ENCODE measurements at places on chromosomes 1 and 21. TPM values are rescaled to one million over a fixed set of nuclear protein-coding genes. Genes with fewer than 3 reads are reported as not detected.

DNA sequence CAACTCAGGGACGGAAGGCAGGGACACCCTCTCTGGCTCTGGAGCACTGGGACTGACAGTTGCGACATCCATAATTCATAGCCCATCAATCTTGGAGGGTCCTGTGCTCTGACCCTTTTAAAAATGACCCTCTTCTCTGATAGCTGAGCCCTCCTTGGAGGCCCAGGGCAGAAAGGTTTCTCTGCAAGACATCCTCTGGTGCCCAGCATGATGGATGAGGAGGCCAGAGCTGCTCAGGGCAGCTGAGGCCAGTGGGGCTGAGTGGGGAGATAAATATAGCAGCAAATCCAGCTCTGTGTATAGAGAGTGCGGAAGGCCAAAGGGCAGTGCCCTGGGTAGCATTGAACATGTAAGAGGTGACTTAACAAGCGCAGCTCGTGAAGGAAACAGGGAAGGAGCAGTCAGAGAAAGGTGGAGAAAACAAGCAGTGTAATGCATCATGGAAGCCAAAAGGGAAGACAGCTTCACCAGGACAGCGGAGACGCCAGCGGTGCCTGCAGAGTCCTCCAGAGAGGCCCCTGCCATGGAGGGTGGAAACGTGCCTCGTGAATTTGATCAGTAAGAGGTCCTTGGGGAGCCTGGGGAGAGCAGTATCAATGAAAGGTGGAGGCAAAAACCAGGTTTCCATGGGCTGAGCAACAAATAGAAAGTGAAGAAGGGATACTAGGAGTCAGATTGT is 50.4 kb upstream of the FMOD start:
- DNase-seq, result no peak

DNA sequence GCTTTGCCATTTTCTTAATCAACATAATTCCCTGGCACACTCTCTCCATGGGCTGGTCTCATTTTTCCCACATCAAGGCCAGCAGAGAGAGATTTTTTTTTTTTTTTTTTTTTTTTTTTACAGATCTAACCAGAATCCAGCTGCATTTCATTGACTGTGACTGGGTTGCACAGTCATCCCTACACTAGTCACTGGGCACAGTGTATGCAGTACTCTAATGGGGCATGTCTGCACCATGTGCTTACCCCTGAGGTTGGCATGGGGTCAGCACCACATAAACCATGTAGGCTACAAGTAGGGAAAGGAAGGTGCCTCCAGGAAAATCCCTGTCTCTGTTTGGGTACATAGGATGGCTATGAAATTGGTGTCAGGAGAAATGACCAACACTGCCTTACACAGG is 64.1 kb upstream of the LRP8 start:
- DNase-seq, result peak; percentile 36

DNA sequence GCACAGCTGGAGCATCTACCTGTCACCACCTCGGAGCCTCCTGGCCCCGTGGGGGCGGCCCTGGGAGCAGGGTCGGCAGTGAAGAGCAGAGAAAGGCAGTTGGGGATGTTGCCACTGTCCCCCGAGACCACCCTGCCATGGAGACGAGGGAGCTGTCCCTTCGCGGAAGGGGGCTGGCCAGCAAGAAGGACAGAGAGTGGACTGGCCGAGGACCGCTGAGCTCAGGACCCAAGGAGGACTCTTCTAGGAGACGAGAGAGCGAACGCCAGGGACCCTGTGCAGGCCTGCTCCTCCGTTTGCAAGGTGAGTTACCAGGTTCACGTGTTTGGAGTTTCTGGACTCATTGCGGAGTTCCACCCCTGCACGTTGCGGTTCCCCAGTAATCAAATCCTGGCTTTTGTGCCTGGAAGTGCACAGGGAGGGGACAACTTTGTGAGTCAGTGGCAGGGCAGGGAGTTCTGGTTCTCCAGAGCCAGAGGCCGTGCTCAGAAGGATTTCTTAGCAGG is 5.6 kb upstream of the POFUT2 start:
- DNase-seq, result no peak

The LINGO4 gene
- total RNA-seq, result not detected

DNA sequence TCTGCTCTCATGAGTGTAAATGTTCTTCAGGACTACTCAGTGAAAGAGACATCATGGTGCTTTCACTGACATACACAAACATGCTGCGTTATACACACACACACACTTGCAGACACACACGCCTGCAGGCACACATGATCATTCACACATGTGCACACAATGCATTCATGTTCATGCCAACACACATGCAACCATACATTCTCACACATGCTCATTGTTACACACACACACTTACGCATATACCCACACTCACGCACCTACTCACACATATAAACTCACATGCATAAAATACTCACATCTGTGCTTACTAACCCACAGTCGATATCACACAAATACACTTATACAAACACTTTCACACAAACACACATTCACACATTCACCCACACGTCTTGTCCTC is 241.6 kb downstream of the LMX1A start:
- DNase-seq, result no peak

DNA sequence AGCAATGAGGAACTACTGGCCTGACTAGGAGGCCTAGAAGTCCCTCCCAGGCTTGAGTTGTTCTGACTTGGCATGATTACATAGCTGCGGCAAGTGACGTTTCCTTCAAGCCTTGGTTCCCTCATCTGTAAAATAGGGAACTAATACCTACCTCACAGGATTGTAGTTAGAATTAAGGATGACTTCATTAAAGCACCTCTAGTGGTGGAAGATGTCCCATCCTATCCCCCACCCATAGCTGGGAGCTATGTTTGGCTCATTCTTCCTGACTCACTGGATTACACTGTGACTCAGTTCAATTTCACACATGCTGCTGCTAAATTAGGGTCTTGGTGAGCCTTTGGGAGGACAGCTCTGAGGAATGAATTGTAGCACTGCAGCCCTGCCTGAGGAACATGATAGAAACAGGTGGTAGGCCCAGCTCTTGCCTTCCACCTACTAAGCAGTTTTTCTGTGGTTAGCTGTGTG is 6.0 kb upstream of the SHISA4 start:
- DNase-seq, result peak; percentile 91

DNA sequence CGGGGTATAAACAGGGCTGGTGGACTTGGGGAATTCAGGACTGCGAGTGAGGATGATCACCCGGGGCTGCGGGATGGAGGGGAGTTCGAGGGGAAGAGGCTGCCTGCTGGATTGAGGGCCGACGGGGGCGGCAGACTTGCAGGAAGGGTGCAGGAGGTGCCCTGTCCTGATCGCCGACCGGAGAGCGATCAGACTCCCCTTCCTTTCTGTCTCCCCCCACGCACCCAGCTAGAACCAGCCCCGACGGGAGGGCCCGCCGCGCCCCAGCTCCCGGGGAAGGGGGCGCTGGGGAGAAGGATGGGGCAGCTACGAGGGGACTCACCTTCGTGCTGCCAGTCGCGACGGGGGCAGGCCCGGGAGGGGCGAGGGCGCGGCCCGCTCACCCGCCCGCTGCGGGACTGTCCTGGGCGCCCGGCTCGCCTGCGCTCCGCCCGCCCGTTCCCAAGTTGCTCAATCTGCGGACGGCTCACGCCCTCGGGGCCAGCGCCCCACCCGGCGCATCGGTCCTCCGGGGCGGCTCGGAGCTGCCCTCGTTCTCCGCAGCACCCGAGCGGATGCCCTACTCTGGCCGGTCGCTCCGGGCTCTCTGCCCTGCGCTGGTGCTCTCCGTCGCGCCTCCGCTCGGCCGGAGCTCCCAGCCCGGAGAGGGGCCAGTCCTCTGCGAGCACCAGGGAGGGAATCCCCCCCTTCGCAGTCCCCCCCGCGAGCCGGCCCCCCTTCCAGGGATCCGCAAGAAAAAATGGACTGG is at the start of gene RSPO1:
TSS of gene RSPO1 (minus strand) at position 649 of the 748 bp plus-strand sequence. CDS start 5,231 bp downstream, outside the sequence.
- DNase-seq, result no peak

- DNase-seq, result no peak
Measured at GRCh38 chr21:43959231-43960116, 52.6 kb upstream of the TRAPPC10 start.

The BEND5 gene
- 0.70 TPM for total RNA-seq

DNA sequence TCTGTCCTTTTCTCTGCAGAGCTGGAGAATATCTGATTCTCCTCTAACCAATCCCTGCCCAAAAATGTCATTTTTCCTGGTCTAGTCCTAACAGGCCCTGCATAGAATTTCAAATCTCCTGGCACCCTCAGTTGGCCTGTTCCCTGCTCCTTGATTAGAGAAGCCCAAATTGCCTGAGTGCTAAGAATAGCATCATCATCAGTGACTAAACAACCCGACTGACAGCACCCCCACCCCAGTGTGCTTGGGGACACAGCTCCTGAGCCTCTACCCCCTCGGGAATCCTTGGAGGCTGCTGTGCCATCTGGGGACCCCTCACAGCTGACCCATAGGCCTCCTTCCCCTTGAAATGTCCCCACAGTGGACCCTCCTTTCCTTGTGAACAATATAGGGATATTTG is 94.4 kb downstream of the DDX20 start:
- DNase-seq, result no peak

The CHODL gene
- total RNA-seq, result not detected

DNA sequence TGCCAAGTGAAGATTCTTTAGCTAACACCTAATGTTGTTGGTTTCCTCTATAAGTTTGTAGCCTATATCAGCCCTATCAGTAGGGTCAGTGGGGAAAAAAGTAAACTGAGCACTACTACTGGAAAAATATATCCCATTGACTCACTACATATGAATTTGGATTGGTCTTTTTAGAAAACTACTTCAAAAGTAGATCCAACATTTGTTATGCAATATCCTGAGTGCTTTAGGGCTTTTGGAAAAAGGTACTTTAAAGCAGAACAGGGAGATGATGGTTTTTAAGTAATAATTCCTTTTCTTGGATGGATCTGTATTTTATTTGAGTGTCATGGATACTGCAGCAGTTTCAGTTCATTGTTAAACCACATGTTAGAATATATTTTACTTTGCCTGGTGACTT is 7.1 kb downstream of the C1orf21 start:
- DNase-seq, result no peak

- no peak for DNase-seq
Measured at GRCh38 chr1:57860325-57860724, 436.5 kb upstream of the DAB1 start.

DNA sequence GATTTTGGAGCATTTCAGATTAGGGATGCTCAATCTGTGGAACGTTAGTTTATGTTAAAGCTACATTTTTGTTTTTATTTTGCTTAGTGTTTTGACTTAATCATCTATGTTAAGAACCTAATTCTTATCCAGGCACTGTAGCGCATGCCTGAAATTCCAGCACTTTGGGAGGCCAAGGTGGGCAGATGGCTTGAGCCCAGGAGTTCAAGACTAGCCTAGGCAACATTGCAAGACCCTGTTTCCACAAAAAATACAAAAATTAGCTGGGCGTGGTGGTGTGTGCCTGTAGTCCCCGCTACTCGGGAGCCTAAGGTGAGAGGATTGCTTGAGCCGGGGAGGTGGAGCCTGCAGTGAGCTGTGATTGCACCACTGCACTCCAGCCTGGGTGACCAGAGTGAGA is 23.4 kb downstream of the FNBP1L start:
- DNase-seq, result no peak

GRCh38 chr1:193769651-193770050 is 583.2 kb upstream of the B3GALT2 start:
- no peak for DNase-seq

DNA sequence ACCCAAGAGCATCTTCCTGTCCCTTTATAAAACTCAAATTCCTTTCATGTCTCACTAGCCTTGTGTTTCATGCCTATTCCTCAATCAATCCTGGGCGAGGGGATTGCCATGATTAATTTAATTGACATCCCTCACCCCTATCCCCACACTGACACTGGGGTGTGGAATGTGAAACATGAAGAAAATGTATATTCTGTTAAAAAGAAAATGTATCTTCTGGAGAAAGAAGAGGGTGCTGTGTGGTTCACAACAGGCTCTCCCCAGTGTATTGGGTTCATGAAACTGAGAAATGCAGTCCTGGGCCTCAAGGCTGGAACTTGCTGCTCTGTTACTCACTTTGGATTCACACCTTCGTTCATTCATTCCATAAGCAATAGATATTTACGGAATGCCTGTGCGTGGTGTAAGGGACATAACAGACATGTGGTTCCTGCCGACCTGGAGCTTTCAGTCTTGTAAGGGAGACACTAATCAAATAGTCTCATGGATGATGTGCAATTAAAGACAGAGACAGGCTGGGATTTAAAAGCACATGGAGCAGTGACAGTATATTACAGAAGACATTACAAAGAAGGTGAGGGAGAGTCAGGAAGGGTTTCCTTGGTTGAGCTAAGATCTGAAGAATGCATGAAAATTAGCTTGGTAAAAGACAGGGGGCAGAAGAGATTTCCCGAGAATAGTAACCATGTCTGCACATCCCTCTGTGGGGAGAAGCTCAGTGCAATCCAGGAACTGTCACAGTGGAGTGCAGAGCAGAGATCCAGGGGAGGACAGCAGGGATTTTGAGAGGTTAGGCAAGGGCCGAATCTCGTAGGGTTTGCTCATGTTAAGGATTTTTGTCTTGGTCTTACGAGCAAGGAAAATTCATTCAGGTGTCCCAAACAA is 32.1 kb downstream of the SERTAD4 start:
- peak; percentile 26 for DNase-seq

The TNFAIP8L2 gene
- total RNA-seq, result not detected

The KCNJ15 gene
- 7.8 TPM for total RNA-seq

DNA sequence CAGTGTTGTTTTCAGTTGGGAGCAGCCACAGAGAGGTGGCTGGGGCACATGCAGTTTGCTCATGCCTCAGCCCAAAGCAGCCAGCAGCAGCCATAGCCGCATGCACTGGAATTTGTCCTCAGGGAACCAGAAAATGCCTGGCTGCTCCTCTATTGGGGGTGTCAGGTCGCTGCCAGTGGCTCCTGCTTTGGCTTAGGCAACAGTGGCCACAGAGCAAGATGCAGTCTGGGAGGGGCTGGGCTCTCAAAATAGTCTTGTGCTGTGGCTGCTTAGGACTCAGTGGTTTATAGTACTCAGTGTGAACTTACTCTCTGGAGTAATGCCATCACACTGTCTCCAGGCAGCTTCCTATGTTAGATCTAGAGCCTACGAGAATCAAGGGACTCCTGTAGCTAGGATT is 25.0 kb downstream of the CD55 start:
- DNase-seq, result no peak

The RSPH1 gene
- not detected for total RNA-seq

DNA sequence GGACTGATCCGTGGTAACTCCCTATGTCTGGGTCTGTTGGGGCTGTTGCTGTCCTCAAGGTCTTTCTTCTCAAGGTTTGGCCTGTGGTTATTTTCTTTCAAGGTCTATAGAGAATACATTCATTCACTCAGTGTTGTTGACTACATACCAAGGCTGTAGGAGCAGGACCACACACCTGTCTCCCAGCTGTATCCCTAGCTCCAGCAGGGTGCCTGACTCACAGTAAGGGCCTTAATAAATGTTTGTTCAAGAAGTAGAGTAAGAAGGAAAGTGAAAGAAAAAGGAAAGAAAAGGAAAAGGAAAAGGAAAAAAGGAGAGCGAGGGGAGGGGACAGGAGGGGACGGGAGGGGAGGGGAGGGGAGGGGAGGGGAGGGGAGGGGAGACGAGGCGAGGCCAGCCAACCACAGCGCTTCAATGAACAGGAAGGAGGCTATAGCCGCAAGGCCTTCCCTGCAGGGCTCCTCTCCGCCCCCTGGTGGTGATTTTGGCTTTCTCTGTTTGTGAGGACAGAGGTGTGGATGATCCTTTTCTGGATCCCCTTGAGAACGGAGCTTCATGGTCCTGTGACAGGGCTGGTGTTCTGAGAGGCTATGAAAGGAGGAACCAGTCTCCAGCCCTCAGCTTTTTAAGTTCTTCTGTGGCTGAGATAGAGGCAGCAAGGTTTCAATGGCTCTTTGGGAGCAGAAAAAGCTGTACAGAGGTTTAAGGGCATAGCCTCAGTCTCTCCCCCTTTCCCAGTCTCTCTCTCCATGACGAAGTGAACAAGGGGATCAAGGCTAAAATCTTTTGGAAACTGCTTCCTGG is 30.6 kb upstream of the LCE5A start:
- peak; percentile 72 for DNase-seq

The HSD3B2 gene
- total RNA-seq, result not detected
